ENCODE measurements at places on chromosomes 2 and 18.
A peak's percentile ranks its signal among the peaks of the same experiment; 100 is the strongest.

DNA sequence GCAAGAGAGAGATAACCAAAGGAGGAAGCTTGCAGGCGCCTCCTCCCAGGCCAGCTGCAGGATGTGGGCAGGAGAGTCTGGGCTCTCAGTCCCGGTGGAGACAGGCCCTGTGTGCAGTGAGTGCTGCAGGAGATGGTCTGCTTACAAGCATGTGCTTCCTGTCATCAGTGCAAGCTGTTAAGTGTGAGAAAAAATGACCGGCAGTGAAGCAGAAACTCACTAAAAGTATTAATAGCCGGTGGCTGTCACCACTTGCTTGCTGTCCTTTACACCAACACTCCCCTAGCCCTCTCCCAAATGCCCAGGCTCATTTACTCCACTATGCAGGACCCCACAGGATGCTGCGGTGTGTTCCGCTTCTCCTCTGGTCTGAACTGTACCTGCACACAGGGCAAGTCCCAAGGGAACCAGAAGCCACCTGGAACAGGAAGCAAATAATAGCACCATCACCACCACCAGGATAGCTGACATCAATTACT lies 435.6 kb upstream of the HS6ST1 start:
- DNase-seq = peak; percentile 7

- DNase-seq = no peak
Measured at GRCh38 chr2:221610255-221610654, 38.2 kb upstream of the EPHA4 start.

GRCh38 chr2:138012968-138013367 lies 48.7 kb downstream of the HNMT start:
- DNase-seq = no peak

- DNase-seq = no peak
Measured at GRCh38 chr18:57806978-57807285, 3.8 kb upstream of the ATP8B1 start.

GRCh38 chr2:129772190-129772579 lies 207.3 kb upstream of the RAB6C start:
- DNase-seq = no peak

GRCh38 chr2:108377401-108377800 lies 353 bp upstream of the SULT1C4 start:
- no peak for DNase-seq

GRCh38 chr2:127293386-127293747 lies 577 bp downstream of the ERCC3 start:
- DNase-seq = no peak

- no peak for DNase-seq
Measured at GRCh38 chr2:235494716-235495372, 1.0 kb downstream of the AGAP1 start.

GRCh38 chr2:102698369-102699111 lies 63.3 kb upstream of the TMEM182 start:
- DNase-seq = no peak

DNA sequence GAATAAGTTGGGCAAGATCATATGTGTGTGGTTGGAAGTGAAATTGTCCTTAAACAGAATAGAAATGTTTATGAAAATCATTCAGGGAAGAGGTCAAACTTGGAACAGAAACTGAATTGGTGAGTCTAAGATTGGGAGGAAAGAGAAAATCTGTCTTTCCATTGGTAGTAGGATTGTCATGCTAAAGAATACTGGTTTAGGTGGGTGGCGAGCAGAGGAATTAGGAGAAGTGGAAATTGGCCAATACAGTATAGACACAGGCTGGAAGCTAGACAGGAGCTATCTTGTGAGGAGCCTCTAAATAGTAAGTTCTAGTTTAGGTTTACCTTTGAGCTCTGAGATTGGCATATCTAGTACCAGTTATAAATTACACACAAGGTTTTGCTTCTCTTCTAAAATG lies 80.9 kb upstream of the KYNU start:
- no peak for DNase-seq

DNA sequence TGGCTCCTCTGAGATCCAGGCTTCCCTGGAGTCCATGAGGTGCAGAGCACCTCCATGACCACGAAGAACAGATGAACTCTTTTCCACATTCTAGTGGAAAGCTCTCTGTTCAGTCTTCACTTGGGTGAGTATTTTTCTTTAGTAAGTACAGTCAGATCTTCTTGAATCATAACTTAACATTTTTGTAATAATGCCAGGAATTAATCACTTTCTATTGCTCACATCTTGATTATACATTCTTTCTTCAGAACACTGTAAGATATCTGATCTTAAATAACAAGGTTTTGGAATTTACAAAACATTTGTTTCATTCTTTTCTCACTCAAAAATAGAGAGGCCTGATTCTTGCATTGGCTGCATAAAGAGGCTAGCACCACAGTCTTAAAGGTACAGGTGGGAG lies 45.4 kb upstream of the RND3 start:
- no peak for DNase-seq

DNA sequence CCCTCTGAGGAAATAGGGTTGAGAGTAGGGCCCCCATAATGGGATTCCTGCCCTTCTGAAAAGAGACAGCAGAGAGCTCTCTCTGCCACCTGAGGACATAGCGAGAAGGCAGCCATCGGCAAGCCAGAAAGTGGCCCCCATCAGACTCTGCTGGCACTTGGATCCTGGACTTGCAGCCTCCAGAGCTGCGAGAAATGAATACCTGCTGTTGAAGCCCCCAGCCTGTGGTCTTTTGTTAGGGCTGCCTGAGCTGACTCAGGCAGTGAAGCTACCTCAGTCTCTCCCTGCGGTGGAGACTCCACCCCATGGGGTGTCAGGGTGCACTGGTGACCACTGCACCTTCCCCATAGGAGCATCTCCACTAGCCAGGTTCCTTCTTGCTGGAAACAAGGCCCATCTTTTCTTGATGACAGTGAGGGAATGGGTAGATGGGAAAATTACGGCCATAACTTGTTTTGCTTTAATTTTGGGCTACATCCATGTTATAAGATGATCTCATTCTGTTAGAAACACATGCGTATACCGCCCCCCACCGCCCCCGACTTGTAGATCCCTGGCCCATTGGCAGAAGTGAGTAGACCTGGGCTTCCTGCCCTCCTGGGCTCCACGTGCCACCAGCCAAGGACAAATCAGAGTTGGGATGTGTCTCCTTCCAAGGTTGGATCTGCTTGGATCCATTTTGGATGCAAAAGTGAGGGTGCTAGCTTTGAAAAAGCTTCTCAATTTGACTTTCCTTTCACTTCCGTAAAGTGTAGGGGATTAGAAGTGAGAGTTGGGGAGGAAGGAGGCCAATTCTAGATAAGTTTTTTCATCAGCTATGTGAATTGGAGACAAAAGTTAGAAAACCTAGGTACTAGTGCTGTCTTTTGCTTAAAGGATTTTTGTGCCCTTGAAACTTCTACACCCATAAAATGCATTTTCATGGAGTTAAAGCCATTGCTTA lies 42.9 kb downstream of the NCK2 start:
- DNase-seq = peak; percentile 70

- no peak for DNase-seq
Measured at GRCh38 chr2:194015751-194016150, 1641.3 kb upstream of the SLC39A10 start.

DNA sequence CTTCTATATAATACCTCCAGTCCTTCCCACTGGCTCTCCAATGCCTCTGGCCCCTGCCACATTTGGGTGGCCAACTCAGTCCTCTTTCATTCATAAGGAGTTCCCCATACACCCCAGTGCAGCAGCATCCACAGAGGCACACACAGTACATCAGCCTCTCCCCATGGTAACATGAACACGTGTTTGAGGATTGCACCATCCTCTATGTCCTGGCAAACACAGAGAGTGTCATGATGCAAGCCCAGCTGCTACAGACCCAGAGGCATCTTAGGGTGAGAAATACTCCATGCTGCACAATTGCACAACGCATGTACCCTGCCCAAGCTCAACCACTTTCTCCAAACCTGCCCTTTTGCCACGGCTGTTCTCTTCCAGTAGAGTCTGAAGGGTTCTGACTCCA lies 11.5 kb downstream of the IGFBP5 start:
- no peak for DNase-seq

DNA sequence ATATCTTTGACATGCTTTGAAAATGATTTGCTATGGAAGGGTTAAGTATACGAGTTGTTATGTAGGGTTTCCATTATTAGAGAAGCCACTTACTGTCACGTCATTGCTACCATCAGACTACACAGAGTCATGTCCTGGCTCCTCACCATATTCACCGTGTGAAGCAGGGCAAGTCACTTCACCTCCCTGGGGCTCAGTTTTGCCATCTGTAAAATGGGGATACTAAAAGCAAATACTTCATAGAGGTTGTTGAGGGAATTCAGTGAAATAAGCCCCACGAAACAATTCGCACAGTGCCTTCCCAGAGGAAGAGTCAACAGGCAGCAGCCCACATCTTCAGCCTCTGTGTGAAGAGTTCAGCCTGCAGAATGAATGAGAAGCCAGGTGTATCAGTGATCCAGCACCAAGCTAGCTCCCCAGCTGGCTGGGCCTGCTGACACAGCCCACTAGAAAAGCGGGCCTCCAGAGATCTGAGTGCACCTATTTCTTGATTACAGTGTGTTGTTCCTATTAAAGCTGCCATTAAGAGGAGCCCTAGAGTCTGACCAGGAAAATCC lies 3.4 kb downstream of the DIPK1C start:
- no peak for DNase-seq

- DNase-seq = no peak
Measured at GRCh38 chr2:101809698-101810097, 112.2 kb downstream of the MAP4K4 start.

- no peak for DNase-seq
Measured at GRCh38 chr2:96129528-96130120, 8.7 kb downstream of the ASTL start.

GRCh38 chr2:222577341-222577740 lies 78.6 kb downstream of the FARSB start:
- DNase-seq = no peak

DNA sequence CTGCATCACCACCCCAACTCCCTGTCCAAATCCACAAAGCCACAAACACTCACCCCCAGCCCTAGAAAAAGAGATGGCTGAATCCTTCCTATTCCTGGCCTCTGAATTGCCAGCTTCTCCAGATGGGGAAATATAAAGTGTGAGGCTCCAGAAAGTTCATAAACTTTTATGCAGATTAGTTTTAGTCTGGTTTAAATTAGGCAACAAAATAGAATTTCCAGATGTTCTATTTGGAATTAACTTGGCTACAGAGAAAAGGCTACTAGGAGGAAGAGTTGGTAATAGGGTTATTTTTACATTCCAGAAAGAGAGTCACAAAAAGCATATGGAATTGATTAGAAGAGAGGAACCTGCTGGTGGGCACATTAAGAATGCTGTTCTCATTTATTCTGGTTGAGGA lies 56.0 kb downstream of the EN1 start:
- no peak for DNase-seq

DNA sequence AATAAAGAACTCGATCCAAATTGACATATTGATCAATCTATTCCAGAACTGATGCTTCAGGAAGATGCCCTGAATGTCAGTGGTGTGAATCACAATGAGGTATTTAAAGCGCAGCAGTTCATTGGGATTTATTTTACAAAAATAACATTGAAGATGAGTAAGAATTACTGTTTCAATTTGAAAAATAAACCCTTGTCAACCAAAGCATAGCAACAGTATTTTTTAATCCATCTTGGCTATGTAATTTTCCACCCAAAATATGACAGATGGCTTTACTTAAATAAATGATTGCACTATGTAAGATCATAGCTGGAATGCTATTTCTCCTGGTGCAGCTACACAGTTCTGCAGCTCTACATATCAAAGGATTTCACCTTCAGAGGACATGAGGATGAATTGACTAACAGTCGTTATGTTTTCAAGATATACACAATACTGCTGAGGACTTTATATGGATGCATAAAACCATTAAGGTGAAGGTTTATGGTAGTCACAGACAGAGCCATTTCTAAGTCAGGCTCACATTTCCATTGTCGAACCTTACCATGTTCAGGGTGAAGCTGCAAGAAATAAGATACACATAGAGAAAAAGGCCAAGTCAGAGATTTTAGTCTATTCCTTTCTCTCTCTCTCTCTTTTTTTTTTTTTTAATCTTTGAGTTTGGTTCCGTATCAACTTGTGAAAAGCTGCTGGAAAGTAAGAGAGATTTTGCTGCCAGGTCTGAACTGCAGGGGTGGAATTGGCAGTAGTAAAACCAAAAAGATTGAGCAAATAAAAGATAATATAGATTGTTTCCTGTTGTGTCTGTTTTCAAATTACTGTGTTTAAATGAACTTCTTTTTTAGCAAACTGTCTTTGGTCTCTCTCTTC lies 398.0 kb upstream of the CDH20 start:
- no peak for DNase-seq

GRCh38 chr2:224841910-224842309 lies 125.7 kb upstream of the CCDC195 start:
- DNase-seq = no peak

DNA sequence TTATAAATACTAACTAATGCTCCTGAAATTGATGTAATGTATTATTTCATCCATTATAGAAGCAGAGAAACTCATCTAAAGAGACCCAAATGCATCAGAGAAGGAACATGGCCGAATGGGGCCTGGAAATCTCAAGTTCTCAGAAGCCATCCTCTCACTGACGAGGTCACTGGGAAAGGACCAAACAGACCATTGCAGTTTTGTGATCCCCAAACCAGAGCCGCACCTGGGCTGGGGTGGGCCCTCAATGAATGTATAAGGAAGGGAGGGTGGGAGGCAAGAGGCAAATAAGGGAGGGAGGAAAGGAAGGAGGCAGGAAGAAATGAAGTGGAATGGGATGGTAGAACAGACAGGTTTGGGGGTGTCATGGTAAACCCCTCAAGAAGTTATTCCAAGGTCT lies 245.3 kb upstream of the ID2 start:
- DNase-seq = no peak

DNA sequence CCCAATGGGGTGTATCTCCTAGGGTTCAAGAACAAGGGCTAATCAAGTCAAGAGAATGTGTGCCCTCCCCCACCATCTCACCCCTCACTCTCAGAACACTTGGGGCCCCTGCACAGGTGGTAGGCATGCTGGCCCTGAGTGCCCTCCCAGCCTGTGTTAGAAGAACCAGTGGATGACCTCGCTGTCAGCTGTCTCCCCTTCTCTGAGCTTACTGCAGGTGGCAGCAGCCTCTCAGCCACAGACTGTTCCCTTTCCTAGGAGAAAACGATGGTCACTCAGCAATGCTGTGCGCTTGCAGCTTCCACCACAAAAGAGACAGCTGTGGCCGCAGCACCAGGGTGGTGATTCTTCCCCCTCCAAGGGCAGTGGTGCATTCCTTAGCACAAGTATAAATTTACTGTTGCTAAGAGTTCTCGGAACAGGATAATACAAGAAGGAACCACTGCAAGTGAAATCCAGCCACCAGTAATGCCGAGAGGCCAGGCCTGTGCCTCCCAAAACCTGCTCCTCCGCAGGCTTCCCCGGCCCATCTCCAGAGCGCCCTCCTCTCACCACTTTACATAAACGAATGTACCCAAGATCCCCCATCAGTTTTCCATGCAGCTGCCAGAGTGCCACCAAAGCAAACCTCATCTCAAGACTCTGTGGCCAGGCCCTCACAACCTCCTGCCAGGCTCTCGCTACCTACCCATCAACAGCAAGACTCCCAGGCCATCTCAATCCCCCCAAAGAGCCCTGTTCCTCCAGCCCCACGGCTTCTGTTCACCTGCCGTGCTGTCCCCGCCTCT lies 935 bp upstream of the RAMP1 start:
- peak; percentile 56 for DNase-seq

Data from activated CD4-positive, alpha-beta T cell treated with anti-CD3 and anti-CD28 coated beads, Interleukin-2, Interleukin-4, amounts not matched to agents 100 ng/mL and 50 ng/mL, durations not matched to agents 16 hours and 8 hours (primary cell).